ENCODE measurements at places on chromosomes 13 and 19.

DNA sequence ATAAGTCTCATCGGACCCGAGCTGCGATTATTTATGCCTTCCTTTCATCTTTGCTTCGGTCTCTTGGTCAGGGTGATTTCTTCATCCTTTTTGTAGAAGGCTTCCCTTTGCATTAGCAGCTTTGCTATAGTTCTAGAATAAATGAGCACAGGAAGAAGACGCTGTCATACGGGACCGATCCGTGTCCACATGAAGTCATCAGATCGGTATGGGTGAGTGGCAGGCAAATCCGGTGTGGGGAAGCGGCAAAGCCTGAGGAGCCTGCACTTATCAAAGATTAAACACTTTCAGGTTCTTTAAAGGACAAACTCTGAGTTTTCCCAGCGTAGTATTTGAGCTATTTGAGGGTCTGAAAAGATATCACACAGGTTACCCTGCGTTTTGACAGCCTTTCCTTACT is 119.3 kb downstream of the IRS2 start:
- no peak for DNase-seq

- DNase-seq: no peak
Measured at GRCh38 chr13:48004201-48004600, 3.1 kb upstream of the SUCLA2 start.

DNA sequence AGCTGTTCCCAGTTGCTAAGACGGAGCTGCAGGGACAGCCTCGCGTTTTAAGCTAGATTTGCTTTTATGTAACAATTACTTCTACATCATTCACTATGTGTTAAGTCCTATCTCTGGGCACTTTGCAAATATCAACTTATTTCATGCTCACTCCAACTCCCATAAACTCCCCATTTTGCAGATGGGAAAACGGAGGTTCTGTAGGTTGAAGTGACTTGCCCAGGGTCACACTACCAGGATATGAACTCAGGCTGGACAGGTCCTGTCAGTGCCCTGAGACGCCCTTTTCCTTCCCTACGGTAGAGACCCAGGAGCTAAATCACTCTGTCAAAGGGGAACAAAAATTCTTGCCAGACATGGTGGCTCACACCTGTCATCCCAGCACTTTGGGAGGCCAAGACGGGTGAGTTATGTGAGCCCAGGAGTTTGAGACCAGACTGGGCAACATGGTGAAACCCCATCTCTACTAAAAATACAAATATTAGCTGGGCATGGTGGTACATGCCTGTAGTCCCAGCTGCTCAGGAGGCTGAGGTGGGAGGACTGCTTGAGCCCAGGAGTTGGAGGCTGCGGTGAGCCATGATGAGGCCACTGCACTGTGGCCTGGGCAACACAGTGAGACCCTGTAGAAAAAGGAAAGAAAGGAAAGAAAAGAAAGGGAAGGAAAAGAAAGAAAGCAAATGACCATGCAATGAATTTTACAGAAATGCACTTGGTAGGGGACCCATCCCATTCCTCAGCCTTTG is 14.5 kb upstream of the NFIC start:
- DNase-seq: no peak

GRCh38 chr13:90105849-90106496 is 1241.5 kb upstream of the MIR17HG start:
- no peak for DNase-seq

- DNase-seq: no peak
Measured at GRCh38 chr13:24039621-24040475, 120.7 kb upstream of the SPATA13 start.

DNA sequence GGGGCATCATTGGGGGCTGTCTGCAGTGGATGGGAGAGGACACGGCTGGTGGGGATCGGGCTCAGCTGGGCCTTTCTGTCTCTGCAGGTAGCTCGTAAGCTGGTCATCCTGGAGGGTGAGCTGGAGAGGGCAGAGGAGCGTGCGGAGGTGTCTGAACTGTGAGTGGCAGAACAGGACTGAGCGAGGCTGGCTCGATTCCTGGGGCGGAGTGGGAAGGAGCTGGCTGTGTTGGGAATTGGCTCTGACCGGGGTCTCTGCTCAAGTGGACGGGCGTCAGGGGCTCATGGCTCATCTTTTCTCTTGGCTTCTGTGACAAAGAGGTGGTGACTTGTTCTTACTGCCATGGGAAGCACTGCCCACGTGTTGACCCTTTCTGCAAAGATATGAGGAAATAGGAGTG is 11.6 kb downstream of the TPM4 start:
- DNase-seq: no peak

DNA sequence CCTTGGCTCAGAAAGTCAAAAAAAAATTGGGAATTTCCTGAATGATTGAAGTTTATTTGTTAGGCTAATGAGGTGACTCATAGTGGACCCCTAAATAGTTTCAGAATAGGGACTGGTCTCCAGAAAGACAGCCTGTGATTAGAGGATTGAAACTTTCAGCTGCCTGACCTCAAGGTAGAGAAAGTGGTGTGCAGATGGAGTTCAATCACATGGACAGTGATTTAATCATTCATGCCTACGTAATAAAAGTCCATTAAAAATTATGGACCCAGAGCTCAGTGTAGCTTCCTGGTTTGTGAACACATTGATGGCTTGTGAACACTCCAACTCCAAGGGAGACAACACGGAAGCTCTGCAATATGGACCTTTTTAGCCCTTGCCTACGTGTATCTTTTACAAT is 533.2 kb upstream of the PCDH9 start:
- no peak for DNase-seq

GRCh38 chr13:50914176-50914700 is 4.6 kb downstream of the RNASEH2B start:
- no peak for DNase-seq

- DNase-seq: no peak
Measured at GRCh38 chr13:74067818-74068217, 66.4 kb downstream of the KLF12 start.

DNA sequence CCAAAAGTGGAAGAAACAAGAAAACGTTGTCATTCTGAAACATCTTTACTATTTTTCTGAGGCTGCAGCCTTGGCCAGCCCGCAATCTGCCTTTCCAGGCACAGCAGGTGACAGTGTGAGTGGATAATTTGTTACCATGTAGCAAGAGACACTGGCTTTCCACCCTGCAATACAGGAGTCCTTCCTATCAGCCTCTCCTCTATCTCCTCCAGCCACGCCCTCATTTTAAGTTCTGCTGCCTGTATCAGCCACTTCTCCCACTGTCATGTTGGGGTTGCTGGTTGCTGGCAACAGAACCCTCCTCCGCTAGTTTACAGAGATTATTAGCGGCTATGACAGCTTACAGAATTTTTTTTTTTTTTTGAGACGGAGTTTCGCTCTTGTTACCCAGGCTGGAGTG is 7.7 kb upstream of the LGALS7 start:
- no peak for DNase-seq

Data from stimulated activated CD4-positive, alpha-beta T cell treated with anti-CD3 and anti-CD28 coated beads, Interleukin-2, amount 100 ng/mL, for 48 hours (primary cell).